ENCODE measurements at places on chromosomes 1 and 21.

GRCh38 chr1:170377440-170377839 lies 154.5 kb upstream of the GORAB start:
- no peak for DNase-seq

- DNase-seq: no peak
Measured at GRCh38 chr21:29018540-29018939, 609 bp downstream of the RWDD2B start.

- DNase-seq: no peak
Measured at GRCh38 chr21:38758501-38759214, 47.1 kb upstream of the ETS2 start.

GRCh38 chr1:97711858-97712257 lies 209.0 kb downstream of the DPYD start:
- DNase-seq: no peak

DNA sequence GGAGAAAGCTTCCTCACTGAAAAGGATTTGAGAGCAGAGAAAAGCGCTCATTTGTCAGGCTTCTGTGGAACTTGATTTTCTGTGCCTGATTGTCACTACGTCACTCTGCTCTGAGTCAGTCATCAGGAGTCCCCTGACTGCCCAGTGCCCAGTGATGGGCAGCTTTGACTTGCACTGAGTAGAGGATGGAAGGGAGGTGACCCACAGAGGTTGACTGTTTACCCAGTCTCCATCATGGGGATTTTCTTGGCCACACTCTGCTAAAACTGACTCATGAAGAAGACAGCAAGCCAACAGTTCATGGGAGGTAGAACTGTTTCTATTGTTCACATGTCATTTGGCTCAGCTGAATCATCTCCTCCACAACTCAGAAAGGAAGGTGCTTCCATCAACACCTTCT lies 82.1 kb upstream of the DUSP10 start:
- no peak for DNase-seq

GRCh38 chr1:28115267-28115666 lies 26.9 kb upstream of the EYA3 start:
- DNase-seq: no peak

- DNase-seq: no peak
Measured at GRCh38 chr1:226476648-226477319, 68.9 kb upstream of the PARP1 start.

- no peak for DNase-seq
Measured at GRCh38 chr1:96973605-96974004, 252.0 kb downstream of the PTBP2 start.
